ENCODE measurements at places on chromosomes 6 and 20. TPM values are rescaled to one million over a fixed set of nuclear protein-coding genes. Genes with fewer than 3 reads are reported as not detected.

GRCh38 chr6:127547215-127547614 lies 28.1 kb upstream of the MTCL3 start:
- no peak for DNase-seq

DNA sequence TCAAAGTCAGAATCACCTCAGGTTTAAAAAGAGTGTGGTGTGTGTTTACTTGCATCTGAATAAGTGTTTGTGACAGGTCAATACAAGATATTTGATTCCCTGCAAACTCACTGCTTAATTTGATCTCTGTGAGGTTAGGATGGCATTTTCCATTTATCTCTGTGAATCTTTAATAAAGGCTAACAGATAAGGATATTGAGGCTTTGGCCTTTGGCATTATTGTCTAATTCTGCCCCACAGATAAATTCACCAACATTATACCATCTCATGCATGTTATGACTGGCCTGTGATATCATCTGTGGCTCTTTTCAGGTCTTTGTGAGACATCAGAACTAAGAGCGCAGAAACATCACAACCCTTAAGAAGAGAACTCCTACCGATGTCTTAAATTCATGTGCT lies 84.7 kb downstream of the TRMT6 start:
- no peak for DNase-seq

GRCh38 chr6:41732591-41733359 lies 2.6 kb downstream of the TFEB start:
- no peak for DNase-seq

DNA sequence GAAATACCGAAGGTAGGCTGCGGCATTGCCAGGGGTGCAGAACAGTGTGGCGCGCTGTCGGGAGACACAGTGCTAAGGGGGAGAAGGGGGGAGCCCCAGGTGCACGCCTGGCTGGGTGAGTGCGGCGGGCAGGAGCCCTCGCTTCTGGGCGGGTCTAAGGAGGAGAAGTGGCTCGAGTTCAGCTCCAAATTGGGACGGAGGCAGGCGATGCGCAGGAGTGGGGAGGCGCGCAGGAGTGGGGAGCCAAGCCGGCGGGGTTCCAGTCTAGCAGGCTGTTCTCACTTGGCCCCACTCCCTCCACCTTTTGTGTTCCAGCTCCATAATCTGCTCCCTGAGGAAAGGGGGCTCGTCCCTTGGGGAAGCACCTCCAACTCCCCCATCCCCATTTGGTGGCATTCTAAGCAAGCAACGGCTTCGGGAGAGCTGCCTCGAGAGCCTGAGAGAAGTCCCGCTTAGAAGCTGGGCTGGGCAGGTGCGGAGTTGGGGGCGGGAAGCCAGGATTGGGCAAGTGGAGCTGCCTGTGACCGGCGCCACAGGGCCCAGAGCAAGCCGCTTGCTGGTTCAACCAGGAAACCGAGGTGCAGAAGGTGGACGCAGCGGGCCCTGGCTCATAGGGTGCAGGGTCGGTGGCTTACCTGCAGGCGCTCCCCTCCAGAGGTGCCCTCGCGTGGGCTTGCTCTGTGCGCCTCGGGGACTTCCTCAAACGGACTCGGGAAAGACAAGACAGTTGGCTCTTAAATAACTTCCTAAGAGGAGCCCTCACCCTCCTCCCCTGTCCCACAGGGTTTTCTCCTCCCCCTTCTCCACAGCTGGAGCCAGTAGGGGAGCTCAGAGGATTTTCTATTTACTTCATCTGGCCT lies at the start of gene F13A1:
TSS of gene F13A1 (minus strand) at position 711 of the 860 bp plus-strand sequence. CDS start 1,998 bp downstream, outside the sequence.
- DNase-seq: peak; percentile 65

GRCh38 chr6:104095661-104096416 lies 763.9 kb downstream of the HACE1 start:
- DNase-seq: no peak

GRCh38 chr20:41483553-41483930 lies 116.9 kb upstream of the EMILIN3 start:
- no peak for DNase-seq

DNA sequence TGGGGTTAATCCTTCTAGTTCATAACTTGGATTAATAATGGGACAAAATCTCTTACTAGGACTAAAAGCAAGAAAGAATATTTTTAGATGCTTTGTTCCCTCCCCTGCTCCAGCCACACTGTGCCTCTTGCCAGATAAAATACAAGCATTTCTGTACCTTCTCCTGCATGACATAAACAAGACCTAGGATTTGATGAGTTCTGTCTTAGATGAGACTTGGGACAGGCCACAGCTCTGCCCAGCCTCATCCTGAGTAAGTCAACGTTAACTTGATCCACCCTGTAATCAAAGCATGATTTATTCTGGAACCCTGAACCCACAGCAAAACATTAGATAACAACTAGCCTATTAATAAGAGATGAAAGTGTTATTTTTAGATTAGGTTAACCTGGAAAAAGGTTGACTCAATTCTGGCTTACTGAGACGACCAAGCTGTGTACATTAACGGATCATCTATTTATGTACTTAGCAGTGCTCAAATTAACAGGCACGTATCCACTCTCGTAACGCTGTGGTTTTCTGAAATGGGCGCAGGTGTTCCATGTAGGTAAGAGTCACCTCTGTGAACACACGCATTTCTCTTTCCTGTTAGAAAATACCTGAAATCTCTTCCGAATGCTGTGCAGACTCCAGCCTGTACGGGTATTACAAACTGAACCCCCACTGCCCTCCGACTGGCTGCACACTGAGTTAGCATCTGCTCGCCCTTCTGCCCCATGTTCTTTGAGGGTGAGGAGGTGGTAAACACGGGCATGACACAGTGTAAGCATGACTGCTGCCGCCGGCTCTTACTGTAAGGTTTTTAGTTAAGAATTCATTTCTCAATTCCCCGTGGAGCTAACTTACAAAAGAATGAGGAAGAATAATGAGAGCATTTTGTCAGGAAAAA lies 132.1 kb upstream of the FOXQ1 start:
- no peak for DNase-seq

DNA sequence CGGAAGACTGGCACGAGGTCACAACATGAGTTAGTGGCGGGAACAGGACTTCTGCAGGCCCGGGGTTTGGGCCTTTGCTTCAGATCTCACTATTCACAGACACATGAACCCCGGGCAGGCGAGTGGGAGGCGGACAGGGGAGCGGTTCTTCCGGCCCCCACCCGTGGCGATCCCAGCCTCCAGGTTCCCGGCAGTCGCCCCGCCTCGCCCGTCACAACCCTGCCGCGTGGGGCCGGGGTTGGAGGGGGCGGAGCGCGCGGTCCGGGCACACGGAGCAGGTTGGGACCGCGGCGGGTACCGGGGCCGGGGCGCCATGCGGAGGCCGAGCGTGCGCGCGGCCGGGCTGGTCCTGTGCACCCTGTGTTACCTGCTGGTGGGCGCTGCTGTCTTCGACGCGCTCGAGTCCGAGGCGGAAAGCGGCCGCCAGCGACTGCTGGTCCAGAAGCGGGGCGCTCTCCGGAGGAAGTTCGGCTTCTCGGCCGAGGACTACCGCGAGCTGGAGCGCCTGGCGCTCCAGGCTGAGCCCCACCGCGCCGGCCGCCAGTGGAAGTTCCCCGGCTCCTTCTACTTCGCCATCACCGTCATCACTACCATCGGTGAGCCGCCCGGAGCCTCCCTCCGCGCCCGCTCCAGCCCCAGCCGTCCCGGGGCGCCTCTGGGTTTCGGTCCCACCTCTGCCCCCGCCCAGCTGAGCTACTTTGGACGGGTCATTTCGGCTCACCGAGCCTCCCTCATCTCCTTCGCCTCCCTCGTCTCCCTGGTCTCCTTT lies at the start of gene KCNK15:
TSS of gene KCNK15 (plus strand) at position 268 of the 769 bp plus-strand sequence. CDS start at position 314, 46 bp downstream.
- DNase-seq: peak; percentile 74

DNA sequence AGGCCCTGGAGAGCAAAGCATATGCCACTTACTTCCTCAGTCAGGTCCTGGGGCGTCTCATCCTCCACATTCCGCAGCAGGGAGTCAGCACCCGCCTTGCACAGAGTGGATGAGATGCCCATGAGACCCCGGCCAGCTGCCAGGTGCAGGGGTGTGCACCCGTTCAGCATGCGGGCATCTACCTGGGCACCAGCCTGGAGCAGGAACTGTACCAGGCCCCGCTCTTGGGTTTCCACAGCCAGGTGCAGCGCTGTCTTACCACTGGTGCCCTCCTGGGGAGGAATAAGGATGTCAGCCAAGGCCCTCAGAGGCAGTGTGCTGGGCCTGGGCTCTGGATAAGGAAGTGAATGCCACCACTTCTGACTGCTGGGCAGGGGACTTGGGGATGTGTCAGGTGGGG lies 2.7 kb upstream of the SLC35B2 start:
- no peak for DNase-seq

DNA sequence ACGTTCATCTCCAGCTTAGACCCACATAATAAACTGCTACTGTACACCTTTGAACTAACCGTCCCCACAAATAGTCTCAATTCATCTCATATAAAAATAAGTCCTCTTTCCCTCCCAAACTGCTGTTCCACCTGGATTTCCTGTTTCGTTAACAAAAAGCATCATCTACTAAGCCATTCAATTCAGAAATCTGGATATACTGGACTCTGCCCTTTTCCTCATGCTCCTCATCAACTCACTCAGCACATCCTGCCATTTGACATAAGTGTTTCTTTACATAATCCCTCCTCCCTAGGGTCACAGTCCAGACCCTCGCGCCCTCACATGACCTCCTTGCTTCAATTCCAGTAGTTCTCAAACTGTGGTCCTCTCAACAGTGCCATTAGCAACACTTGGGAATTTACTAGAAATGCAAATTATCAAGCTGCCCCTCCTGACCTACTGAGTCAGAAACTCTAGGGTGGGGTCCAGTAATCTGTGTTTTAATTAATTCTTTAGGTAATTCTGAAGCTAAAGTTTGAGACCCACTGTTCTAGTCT lies 4.5 kb downstream of the MKKS start:
- DNase-seq: no peak

- no peak for DNase-seq
Observed at GRCh38 chr6:142682985-142683384, 262.0 kb downstream of the HIVEP2 start.

DNA sequence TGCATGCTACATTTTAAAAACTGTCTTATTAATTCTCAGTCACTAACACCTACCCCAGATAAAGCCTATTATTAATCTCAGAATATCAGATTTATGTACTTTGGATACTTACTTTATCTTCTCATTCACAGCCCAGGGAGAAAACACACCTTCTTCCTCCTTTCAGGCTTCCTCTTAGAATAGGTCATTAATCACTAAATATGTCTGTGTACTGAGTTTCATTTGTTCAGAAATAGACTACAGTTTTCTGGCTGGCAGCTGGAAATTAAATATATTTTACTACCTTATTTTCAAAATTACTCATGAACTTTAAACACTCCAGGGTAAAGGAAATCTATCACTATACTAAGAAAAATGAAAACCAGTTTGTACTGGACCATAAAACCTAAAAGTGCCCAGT lies 147.7 kb upstream of the DST start:
- no peak for DNase-seq

DNA sequence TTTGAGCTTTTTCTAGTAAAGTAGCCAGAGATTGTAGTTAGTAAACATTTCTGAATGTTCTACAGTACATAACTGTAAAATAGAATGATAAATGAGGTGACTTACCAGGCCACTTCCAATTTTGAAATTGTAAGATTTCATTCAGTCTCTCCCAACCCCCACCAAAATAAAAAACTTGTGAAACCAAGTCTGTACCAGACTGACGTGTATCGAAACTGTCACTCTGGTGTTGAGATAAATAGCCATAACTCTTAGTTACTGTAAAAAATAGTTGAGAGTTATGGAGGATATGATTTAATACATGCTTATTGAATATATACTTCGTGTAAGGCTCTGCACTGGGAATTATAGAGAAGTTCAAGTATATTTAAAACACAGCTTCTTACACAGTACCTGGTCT lies 455.7 kb downstream of the PLCB1 start:
- DNase-seq: no peak

DNA sequence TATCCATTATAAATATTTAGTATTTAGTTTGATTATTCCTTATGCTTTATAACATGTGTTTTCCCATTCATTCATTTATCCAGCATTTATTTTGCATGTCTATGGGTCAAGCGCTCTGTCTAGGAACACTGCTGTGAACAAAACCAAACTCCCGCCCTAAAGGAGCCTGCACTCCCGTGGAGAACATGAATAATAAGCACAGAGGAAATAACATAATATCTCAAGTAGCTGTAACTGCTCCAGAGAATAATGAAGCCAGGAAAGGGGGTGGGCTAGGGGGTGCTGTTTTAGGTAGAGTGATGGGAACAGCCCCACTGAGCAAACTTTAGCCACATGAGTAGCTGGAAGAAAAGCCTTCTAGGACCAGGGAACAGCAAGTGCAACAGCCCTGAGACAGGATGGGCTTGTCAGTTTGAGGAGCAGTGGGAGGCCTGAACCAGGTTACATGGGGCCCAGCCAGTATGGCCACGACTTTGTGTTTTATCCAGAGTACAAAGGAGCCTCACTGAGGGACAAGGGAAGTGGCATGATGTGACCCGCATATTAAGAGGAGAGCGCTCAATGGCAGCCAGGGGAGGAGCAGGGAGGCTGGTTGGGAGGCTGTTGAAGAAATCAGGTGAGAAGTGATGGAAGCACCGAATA lies 24.4 kb upstream of the PRND start:
- no peak for DNase-seq

DNA sequence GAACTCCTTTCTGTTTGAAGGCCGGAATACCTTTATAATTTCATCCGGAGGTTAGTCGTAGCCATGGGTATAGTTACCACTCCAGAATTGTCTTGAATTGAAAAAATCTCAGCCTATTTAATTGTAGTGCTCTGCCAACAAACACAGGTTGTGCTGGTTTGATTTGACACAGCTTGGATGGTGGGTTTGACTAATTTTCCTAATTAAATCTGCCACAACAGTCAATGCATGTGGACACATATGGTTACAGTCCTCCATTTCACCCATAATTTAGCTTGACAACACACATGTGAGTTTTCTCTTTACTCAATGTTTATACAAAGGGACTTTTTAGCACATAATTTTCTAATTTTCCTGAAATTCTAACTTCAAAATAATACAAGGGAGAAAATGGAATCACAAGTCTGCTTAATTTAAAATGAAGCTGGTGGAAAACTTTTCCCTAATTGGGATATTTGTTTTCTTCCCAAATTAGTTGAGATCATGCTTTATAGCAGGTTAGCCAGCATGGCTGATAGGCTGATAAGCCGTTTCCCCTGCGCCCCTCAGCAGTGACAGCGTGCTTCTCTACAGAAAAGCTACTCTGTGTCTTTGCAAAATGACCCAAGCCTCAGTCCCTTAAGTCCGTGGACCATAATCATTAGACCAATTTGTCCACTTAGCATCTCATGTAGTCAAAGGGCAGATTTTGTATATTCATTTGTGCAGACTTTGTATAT lies 463.5 kb upstream of the FLRT3 start:
- DNase-seq: no peak

The KIAA0408 gene
- 55.0 TPM for total RNA-seq

The CCDC170 gene
- 0.55 TPM for total RNA-seq

The TGM2 gene
- 562 TPM for total RNA-seq

The DOK5 gene
- total RNA-seq: 0.69 TPM

The SEMG1 gene
- not detected for total RNA-seq

The BCAS4 gene
- 4.3 TPM for total RNA-seq

The SSTR4 gene
- not detected for total RNA-seq

The ZFP57 gene
- total RNA-seq: not detected
